ENCODE measurements at places on chromosomes 11 and 22.
A peak's percentile ranks its signal among the peaks of the same experiment; 100 is the strongest.

DNA sequence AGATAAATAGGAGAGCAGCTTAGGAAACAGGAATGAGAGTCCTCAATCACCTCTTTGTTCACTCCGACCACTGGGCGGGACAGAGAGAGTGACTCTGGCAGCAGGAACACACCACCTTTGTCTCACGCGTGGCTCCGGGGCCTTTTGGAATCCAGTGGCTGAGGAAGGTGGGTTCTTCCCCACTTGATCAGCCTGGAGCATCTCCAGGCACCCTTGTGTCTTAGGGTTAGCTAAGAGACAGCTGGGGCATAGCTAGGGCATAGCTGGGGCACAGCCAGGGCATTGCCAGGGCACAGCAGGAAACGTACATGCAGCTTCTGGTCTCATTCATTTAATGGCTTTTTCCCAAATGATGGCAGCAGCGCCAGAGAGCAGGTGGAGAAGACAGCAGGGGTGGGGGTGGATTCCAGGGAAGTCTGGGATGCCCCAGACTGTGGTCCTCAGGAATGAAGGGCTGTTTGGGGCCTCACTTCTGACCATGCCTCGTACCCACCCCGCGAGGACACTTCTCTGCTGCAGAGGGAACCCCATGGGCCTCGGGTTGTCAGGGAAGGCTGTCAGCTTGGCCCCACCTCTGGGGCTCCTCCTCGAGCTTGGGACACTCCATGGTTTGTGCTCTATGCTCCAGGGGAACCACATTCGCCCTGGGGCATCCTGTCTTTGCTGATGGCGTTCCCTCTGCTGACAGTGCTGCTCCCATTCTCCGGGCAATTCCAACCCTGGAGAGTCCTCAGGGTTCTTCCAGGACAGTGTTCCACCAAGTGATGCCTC, 30.4 kb upstream of the SHANK2 start:
- H3K27ac ChIP-seq, result no peak overlapping the region
- H3K4me3 ChIP-seq, result no peak overlapping the region
- no peaks in the 10 kb centered on the region for H3K27me3 ChIP-seq
- DNase-seq, result no peak

DNA sequence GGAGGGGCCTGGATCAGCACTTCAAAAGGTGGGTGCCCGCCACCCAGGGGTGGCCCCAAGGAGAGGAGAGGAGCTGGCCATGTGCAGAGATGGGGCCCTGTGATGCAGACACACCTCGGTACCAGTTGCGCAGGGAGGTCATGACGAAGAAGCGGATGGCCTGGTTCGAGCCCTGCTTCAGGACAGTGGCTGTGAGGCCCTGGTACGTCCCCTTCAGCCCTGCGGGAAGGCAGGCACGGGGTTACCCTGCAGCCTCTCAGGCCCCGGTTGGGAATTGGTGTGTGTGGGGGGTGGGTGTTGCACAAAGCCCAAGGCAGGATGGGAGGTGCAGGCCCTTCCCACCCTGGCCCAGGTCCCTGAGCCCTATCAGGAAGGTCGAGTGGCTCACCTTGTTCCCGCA, 1.8 kb downstream of the SLC25A1 start:
- no peaks in the 10 kb centered on the region for H3K27me3 ChIP-seq
- H3K4me3 ChIP-seq, result no peak overlapping the region
- no peak overlapping the region for H3K27ac ChIP-seq
- no peak for DNase-seq
- H3K36me3 ChIP-seq, result no peaks in the 10 kb centered on the region

GRCh38 chr11:94656968-94657367, 89.8 kb downstream of the PIWIL4 start:
- no peaks in the 10 kb centered on the region for H3K36me3 ChIP-seq
- no peak overlapping the region for H3K27ac ChIP-seq
- no peak overlapping the region for H3K4me3 ChIP-seq
- no peaks in the 10 kb centered on the region for H3K4me1 ChIP-seq

- no peak overlapping the region for H3K4me3 ChIP-seq
- H3K27me3 ChIP-seq, result no peaks in the 10 kb centered on the region
- peaks cover 43% of the 10 kb centered on the region for H3K36me3 ChIP-seq
- no peak for DNase-seq
- H3K27ac ChIP-seq, result no peak overlapping the region
Measured at GRCh38 chr22:17590586-17590985, 27.3 kb downstream of the SLC25A18 start.

DNA sequence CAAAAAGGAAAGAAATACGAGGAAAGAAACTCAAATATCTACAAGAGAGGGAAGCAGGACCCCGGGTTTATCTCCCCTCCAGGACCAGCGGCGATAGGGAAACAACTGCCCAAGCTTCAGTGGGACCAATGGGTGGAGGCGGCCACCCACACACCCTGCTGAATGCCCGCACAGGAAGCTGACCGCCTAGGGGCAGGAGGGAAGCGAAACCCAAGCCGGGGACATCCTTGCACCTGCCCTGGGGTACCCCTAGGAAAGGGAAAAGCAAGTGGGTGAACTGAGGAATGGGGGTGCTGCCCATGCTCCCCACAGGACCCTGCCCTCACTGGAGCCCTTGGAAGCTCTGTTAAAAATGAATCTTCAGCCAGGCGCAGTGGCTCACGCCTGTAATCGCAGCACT, 27.6 kb upstream of the HMOX1 start:
- no peak overlapping the region for H3K4me3 ChIP-seq
- no peak overlapping the region for H3K27ac ChIP-seq
- H3K4me1 ChIP-seq, result peaks cover 21% of the 10 kb centered on the region
- DNase-seq, result no peak
- no peaks in the 10 kb centered on the region for H3K36me3 ChIP-seq
- no peaks in the 10 kb centered on the region for H3K27me3 ChIP-seq

DNA sequence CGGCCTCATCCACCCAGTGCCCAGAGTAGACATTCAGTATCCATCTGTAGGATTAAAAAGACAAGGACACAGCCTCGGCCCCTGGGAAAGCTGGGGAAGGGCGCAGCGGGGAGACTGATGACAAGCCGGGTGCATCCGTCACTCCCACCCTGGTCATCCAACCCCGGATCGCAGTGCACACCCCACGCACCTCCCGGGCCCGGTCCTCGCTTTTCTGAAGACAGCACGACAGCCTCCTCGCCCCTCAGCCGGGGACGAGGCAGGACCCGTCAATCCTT, 1.1 kb downstream of the FCHSD2 start:
- peak overlapping the region; percentile 97 for H3K27ac ChIP-seq
- H3K27me3 ChIP-seq, result no peaks in the 10 kb centered on the region
- DNase-seq, result no peak
- peak overlapping the region; percentile 100 for H3K4me3 ChIP-seq
- H3K36me3 ChIP-seq, result no peaks in the 10 kb centered on the region

GRCh38 chr11:33197915-33198727, 36.8 kb upstream of the CSTF3 start:
- H3K27ac ChIP-seq, result no peak overlapping the region
- no peak for DNase-seq
- H3K4me1 ChIP-seq, result no peaks in the 10 kb centered on the region
- no peaks in the 10 kb centered on the region for H3K27me3 ChIP-seq
- no peak overlapping the region for H3K4me3 ChIP-seq

- peaks cover 33% of the 10 kb centered on the region for H3K4me1 ChIP-seq
- no peaks in the 10 kb centered on the region for H3K27me3 ChIP-seq
- no peak overlapping the region for H3K4me3 ChIP-seq
- DNase-seq, result no peak
Measured at GRCh38 chr11:69300120-69301060, 6.4 kb downstream of the MYEOV start.

- no peak overlapping the region for H3K27ac ChIP-seq
- peaks cover 4% of the 10 kb centered on the region for H3K4me1 ChIP-seq
- no peaks in the 10 kb centered on the region for H3K27me3 ChIP-seq
Measured at GRCh38 chr22:20154602-20155187, 3.8 kb upstream of the CCDC188 start.

- H3K4me3 ChIP-seq, result no peak within 1 kb of the TSS
- no peak for DNase-seq
- H3K4me1 ChIP-seq, result peaks cover 15% of the 10 kb centered on the region
- no peaks in the 10 kb centered on the region for H3K36me3 ChIP-seq
- H3K27ac ChIP-seq, result no peak within 1 kb of the TSS
Measured at GRCh38 chr11:67452141-67452952, at the start of gene GPR152. Gene GPR152 (minus strand): TSS chr11:67452729. CDS start chr11:67452724, 5 bp downstream.

- no peaks in the 10 kb centered on the region for H3K27me3 ChIP-seq
- H3K4me3 ChIP-seq, result no peak overlapping the region
- no peak for DNase-seq
- no peak overlapping the region for H3K27ac ChIP-seq
- H3K4me1 ChIP-seq, result no peaks in the 10 kb centered on the region
Measured at GRCh38 chr11:71286701-71287643, 34.6 kb upstream of the SHANK2 start.

DNA sequence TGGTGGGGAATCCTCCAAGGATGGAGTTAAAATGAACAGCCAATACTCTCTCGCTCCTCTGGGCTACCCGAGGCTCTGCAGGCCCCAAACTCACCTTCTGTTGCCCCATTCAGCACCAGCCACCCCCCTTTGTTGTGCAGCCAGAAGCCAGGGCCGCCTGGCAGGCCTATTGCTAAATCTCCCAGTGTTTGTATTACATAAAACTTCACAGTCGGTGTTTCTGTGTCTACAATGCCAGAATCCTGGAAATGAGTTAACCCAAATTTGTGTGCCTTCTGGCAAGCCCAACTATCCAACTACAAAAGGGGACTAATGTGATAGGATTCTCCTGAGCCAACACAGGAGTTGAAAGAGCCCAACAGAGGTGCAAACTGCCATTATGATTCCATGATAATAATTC, 9.3 kb downstream of the KCNJ5 start:
- no peak overlapping the region for H3K27ac ChIP-seq
- no peaks in the 10 kb centered on the region for H3K36me3 ChIP-seq
- DNase-seq, result no peak
- H3K4me1 ChIP-seq, result peaks cover 3% of the 10 kb centered on the region
- peaks cover 3% of the 10 kb centered on the region for H3K27me3 ChIP-seq

- DNase-seq, result no peak
- H3K4me1 ChIP-seq, result peaks cover 3% of the 10 kb centered on the region
- no peaks in the 10 kb centered on the region for H3K27me3 ChIP-seq
- no peak overlapping the region for H3K4me3 ChIP-seq
- no peaks in the 10 kb centered on the region for H3K36me3 ChIP-seq
Measured at GRCh38 chr11:119537306-119538253, 114.6 kb upstream of the THY1 start.

DNA sequence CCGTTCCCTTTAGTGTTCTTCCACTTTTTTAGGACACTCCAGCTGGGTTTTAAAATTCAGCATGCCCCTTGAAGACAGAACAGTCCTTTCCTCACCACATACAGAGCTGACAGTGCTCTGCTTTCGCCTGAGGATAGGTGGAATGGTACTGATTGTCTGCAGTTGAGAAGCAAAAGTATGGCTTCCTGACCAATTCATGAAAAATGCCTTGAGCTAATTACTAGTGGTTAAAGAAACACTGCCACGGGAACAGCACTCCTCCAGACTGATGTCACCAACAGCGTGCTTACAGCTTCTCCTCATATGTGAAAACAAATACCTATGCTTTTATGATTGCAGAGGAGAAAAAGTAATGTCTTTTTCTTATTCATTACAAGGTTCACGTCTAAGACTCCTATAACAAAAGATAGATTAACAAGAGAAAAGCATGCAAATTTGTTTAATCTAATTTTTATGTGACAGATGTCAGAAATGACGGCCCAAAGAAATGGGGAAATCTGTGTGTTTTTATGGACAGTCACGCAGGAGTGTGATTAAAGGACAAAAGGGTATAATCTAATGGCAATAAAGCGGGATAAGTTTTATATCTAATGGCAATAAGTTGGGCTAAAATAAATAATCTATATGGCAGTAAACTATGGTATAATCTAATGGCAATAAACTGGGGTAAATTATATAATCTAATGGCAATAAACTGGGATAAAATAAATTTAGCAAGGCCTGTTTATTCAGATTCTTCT, 123.4 kb upstream of the ARHGAP42 start:
- no peak overlapping the region for H3K27ac ChIP-seq
- no peak for DNase-seq
- H3K4me1 ChIP-seq, result no peaks in the 10 kb centered on the region
- H3K4me3 ChIP-seq, result no peak overlapping the region
- no peaks in the 10 kb centered on the region for H3K27me3 ChIP-seq

DNA sequence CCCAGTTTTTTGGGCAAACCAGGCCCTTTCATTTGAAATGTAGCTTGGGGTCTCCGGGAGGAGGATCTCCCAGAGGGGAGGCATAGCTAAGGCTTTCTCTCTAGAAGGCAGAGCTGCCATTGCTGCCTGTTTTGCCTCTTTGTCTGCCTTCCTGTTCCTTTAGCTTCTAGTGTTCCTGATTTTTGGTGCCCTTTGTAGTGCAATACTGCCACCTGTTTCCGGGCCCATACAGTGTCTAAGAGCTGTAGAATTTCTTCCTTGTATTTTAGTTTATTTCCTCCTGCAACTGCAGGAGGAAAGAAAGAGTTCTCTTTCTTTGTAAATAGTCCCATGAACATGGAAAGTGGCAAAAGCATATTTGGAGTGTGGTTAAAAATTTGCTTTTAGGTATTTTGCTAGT, 19.3 kb upstream of the GLYATL1 start:
- H3K4me3 ChIP-seq, result no peak overlapping the region
- no peak overlapping the region for H3K27ac ChIP-seq
- no peaks in the 10 kb centered on the region for H3K36me3 ChIP-seq
- no peaks in the 10 kb centered on the region for H3K27me3 ChIP-seq

DNA sequence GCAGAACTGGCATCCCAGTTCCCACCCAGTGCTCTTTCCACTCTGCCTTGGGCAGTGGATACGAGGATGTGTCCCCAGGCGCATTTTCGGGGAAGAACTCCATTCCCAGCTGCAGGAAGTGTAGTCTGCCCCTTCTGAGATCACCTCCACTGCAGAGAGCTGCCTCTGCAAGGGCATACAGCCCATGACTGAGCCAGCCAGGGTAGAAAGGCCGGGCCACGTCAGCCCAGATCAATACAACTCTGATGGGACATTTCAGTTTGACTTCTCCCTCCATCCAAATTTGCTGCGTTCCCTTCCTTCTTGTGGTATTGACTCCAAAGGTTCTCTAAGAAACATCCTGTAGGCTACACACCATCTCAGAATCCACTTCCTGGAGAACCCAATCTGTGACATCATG, 19.7 kb downstream of the MOGAT2 start:
- H3K27ac ChIP-seq, result no peak overlapping the region
- no peaks in the 10 kb centered on the region for H3K36me3 ChIP-seq
- no peak for DNase-seq
- H3K27me3 ChIP-seq, result no peaks in the 10 kb centered on the region
- no peak overlapping the region for H3K4me3 ChIP-seq

- H3K27ac ChIP-seq, result no peak overlapping the region
- H3K4me1 ChIP-seq, result peaks cover 22% of the 10 kb centered on the region
- H3K4me3 ChIP-seq, result no peak overlapping the region
Measured at GRCh38 chr11:67451658-67451976, 912 bp downstream of the GPR152 start.

- no peaks in the 10 kb centered on the region for H3K27me3 ChIP-seq
- H3K36me3 ChIP-seq, result no peaks in the 10 kb centered on the region
- H3K4me1 ChIP-seq, result no peaks in the 10 kb centered on the region
- DNase-seq, result no peak
Measured at GRCh38 chr11:28269586-28269985, 161.4 kb downstream of the METTL15 start.

DNA sequence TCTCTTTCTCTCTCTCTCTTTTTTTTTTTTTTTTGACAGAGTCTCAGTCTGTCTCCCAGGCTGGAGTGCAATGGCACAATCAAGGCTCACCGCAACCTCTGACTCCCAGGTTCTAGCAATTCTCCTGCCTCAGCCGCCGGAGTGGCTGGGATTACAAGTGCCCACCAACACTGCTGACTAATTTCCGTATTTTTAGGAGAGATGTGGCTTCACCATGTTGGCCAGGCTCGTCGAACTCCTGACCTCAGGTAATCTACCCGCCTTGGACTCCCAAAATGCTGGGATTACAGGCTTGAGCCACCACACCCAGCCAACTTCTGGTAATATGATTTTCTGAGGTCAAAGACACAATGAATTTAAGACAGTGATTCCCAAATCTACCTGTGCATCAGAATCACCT, 659.8 kb upstream of the CCDC90B start:
- DNase-seq, result no peak
- no peaks in the 10 kb centered on the region for H3K27me3 ChIP-seq
- H3K27ac ChIP-seq, result no peak overlapping the region
- H3K4me1 ChIP-seq, result no peaks in the 10 kb centered on the region

Measured in effector memory CD4-positive, alpha-beta T cell (primary cell).